ENCODE measurements at places on chromosomes 5 and 9. TPM values are rescaled to one million over a fixed set of nuclear protein-coding genes. Genes with fewer than 3 reads are reported as not detected.
A peak's percentile ranks its signal among the peaks of the same experiment; 100 is the strongest.

The CCNJL gene
- total RNA-seq: 0.59 TPM

The ADGRD2 gene
- not detected for total RNA-seq

The FCHSD1 gene
- total RNA-seq: 0.77 TPM

The PCDHB10 gene
- not detected for total RNA-seq

The SPINK5 gene
- not detected for total RNA-seq

The PCDHGA10 gene
- 2.6 TPM for total RNA-seq

The C9orf50 gene
- total RNA-seq: not detected

GRCh38 chr5:61229416-61229815 lies 67.1 kb upstream of the SMIM15 start:
- no peak overlapping the region for H3K4me3 ChIP-seq
- H3K27ac ChIP-seq: no peak overlapping the region
- H3K36me3 ChIP-seq: no peaks in the 10 kb centered on the region
- DNase-seq: peak; percentile 58
- no peaks in the 10 kb centered on the region for H3K27me3 ChIP-seq
- no peaks in the 10 kb centered on the region for H3K4me1 ChIP-seq

- no peaks in the 10 kb centered on the region for H3K4me1 ChIP-seq
- no peaks in the 10 kb centered on the region for H3K27me3 ChIP-seq
- no peaks in the 10 kb centered on the region for H3K36me3 ChIP-seq
- DNase-seq: no peak
Measured at GRCh38 chr5:15577831-15578230, 77.9 kb downstream of the FBXL7 start.

- H3K4me3 ChIP-seq: peak overlapping the region; percentile 95
- H3K4me1 ChIP-seq: no peaks in the 10 kb centered on the region
- H3K27me3 ChIP-seq: no peaks in the 10 kb centered on the region
- peak; percentile 53 for DNase-seq
Measured at GRCh38 chr9:124769549-124770358, 1.4 kb downstream of the NR6A1 start.

DNA sequence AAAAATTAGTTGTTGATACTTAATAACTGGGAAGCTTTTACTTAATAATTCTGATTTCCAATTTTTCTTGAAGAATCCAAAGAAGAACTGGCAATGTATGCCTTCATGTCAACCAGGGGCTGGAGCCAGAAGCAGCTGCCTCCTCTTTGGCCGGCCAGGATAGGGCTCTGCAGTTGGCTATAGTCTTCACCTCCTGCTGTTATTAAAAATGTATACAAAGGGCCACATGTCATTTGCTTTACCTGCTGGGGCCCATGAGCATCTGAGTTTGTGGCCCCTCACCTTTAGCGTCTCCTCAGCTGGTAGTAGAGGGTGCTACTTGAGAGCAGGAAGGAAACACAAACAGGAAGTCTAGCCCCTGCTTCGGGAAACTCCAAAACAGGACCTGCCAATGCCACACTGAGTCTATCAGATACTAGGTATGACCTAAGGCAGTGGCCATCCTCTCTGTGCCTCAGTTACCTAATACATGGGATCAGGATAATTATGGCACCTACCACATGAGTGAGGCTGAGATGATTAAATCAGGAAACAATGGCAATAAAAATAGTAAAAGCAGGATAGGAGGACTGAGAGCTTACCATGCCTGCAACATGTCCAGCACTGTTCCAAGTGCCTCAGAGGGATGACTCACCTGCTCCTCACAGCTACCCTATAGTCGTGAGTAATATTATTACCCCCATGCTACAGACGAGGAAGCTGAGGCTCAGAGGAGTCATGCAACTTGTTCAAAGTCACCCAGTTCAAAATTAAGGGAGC lies 21.3 kb downstream of the CCDC69 start:
- no peak overlapping the region for H3K4me3 ChIP-seq
- H3K36me3 ChIP-seq: no peaks in the 10 kb centered on the region
- H3K27me3 ChIP-seq: no peaks in the 10 kb centered on the region
- no peak overlapping the region for H3K27ac ChIP-seq

GRCh38 chr9:32587901-32588300 lies 14.9 kb upstream of the NDUFB6 start:
- no peaks in the 10 kb centered on the region for H3K27me3 ChIP-seq
- H3K27ac ChIP-seq: no peak overlapping the region
- no peak overlapping the region for H3K4me3 ChIP-seq
- H3K36me3 ChIP-seq: no peaks in the 10 kb centered on the region

- H3K4me3 ChIP-seq: no peak overlapping the region
- H3K27me3 ChIP-seq: no peaks in the 10 kb centered on the region
- no peaks in the 10 kb centered on the region for H3K36me3 ChIP-seq
- H3K4me1 ChIP-seq: no peaks in the 10 kb centered on the region
- H3K27ac ChIP-seq: no peak overlapping the region
- no peak for DNase-seq
Measured at GRCh38 chr9:114266969-114267368, 55.9 kb upstream of the ORM1 start.

- H3K4me3 ChIP-seq: no peak overlapping the region
- H3K4me1 ChIP-seq: peaks cover 3% of the 10 kb centered on the region
Measured at GRCh38 chr5:9411142-9411541, 134.7 kb downstream of the SEMA5A start.

- no peaks in the 10 kb centered on the region for H3K27me3 ChIP-seq
- no peaks in the 10 kb centered on the region for H3K36me3 ChIP-seq
- no peaks in the 10 kb centered on the region for H3K4me1 ChIP-seq
Measured at GRCh38 chr9:137353223-137354152, 51.4 kb upstream of the NRARP start.

- no peak overlapping the region for H3K27ac ChIP-seq
- no peaks in the 10 kb centered on the region for H3K4me1 ChIP-seq
- H3K27me3 ChIP-seq: no peaks in the 10 kb centered on the region
- no peak for DNase-seq
- H3K36me3 ChIP-seq: no peaks in the 10 kb centered on the region
Measured at GRCh38 chr5:167934551-167934971, 356.9 kb upstream of the WWC1 start.

- DNase-seq: no peak
- H3K4me1 ChIP-seq: no peaks in the 10 kb centered on the region
- no peaks in the 10 kb centered on the region for H3K27me3 ChIP-seq
- no peak overlapping the region for H3K4me3 ChIP-seq
Measured at GRCh38 chr9:97534961-97535594, 33.6 kb downstream of the TMOD1 start.

DNA sequence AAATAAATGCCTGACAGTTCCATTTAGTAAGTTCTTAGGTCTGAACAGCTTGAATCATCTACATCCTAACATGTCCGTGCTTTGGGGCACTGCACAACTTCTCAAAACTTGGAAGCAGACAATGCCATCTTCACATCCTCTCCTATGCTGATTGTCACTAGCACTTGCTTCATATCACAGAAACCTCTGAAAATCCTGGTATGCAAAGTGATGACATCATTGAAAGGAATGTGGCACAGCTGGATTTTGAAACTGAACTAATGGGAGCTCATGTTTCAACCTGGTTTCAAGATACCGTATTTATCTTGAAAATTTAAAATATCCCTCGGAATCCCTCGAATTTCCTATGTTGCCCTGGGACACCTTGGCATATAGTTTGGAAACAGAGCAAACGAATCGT lies 490.2 kb upstream of the DAP start:
- no peak overlapping the region for H3K4me3 ChIP-seq
- no peak for DNase-seq
- H3K27me3 ChIP-seq: no peaks in the 10 kb centered on the region
- no peaks in the 10 kb centered on the region for H3K4me1 ChIP-seq
- no peak overlapping the region for H3K27ac ChIP-seq

- H3K4me1 ChIP-seq: no peaks in the 10 kb centered on the region
- H3K27ac ChIP-seq: no peak overlapping the region
- DNase-seq: no peak
- no peaks in the 10 kb centered on the region for H3K27me3 ChIP-seq
- no peak overlapping the region for H3K4me3 ChIP-seq
- H3K36me3 ChIP-seq: no peaks in the 10 kb centered on the region
Measured at GRCh38 chr5:143938230-143938629, 126.3 kb downstream of the HMHB1 start.

- peak overlapping the region; percentile 77 for H3K27ac ChIP-seq
- H3K27me3 ChIP-seq: no peaks in the 10 kb centered on the region
- DNase-seq: no peak
- H3K4me1 ChIP-seq: peaks cover 18% of the 10 kb centered on the region
- no peak overlapping the region for H3K4me3 ChIP-seq
Measured at GRCh38 chr9:73037613-73038012, 84.8 kb upstream of the ALDH1A1 start.

DNA sequence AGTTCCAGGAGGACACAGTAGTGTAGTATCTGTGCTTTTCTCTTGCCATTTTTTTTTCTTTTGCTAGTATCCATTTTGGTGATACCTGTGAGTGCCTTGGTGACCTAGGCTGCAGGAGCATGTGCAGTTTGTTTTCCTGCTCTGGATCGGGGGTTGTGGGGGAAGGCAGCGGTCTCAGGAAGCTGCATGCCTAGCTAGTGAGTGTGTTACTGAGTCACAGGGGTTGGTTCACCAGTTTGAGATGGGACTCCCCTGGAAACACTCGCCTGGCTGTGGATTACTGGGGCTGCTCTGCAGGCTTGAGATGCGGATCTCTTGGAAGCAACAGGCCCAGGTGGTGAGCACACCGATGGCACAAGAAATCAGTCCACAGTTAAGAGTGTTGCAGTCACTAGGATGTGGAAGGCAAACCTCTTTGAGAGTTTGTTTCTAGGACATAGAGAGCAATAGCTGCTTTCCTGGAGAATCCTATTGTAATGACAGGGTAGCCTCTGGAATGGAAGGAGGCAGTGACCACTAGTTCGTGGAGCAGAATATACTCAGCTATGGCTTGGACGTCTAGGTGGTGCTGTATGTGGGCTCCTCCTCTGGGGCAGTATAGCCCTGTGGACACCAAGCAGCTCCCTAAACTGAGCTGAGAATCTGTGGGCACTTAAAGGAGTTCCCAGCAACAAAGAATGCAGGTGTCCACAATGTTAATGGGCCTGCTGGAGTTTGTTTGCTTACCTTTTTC lies 20.0 kb upstream of the SPATA31E1 start:
- no peaks in the 10 kb centered on the region for H3K27me3 ChIP-seq
- no peak overlapping the region for H3K4me3 ChIP-seq
- no peaks in the 10 kb centered on the region for H3K36me3 ChIP-seq
- DNase-seq: no peak
- no peaks in the 10 kb centered on the region for H3K4me1 ChIP-seq

DNA sequence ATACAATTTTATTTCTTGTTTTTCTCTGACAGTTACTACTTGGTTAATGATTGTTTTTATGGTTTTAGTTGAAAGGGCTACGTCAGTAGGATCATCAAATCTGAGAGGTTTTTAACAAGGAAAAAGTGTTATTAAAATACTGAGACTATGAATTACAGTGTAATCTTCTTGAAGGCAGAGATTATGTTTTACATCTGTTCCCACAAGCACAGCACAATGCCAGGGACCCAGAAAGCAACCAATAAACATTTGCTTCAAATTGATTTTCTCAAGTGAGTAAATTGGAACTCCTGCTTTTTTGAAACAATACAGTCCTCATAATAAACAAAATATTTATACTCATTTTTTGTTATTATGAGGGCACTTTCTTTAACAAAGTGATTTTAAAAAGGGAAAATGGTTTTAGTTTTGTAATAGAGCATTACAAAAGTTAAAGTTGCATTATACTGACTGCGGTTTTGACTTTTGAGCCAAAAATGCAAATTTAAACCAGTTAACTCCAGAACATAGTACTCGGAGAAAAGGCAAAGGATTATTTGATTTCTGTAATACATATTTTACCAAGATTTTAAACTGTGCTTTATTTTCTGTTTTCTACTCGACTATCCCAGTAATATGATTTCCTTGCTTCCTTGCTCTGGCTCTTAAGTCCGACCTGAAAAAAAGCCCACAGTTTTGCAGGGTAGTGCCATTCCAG lies 176.9 kb downstream of the GDNF start:
- no peak for DNase-seq
- H3K27me3 ChIP-seq: no peaks in the 10 kb centered on the region
- H3K36me3 ChIP-seq: no peaks in the 10 kb centered on the region
- no peak overlapping the region for H3K27ac ChIP-seq
- H3K4me1 ChIP-seq: no peaks in the 10 kb centered on the region
- no peak overlapping the region for H3K4me3 ChIP-seq

GRCh38 chr9:92962846-92963245 lies 15.5 kb downstream of the FGD3 start:
- no peak overlapping the region for H3K27ac ChIP-seq
- no peak overlapping the region for H3K4me3 ChIP-seq
- no peaks in the 10 kb centered on the region for H3K36me3 ChIP-seq

DNA sequence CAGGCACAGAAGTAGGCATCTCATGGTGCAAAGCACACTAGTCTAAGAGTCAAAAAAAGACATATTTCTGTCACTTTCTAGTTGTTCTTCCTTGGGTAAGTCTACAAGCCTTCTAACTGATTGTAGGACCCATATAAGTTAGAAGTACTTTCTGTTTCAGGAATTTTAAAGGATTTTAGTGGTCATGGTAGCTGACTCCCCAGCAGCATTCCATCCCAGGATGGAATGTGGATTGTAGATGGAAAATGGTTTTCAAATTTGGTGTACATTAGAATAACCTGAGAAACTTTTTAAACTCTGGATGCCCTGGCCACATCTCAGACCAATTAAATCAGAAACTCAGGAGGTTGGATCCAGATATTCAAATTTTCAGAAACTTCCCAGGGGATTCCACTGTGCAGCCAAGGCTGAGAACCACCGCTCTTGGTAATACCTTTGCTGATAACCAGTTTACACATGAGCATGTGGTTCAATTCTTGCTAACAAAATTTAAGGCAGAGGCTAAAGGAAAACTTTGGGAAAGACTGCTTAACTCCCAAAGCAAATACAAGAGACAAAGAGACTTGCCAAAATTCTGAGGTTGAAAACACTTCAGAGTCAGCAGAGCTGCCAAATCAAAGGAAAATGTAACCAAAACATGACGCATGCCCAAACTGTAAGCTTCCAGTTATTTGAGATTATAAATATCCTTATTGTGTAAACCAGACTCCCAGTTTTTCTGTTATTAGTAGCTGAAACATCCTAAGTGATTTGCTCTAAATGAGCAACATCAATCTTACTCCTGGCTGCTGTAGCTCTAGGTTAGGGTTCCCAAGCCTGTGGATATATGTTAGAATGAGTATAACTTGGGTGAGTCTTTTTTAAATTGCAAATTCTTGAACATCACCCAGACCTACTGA lies 145.4 kb upstream of the MTAP start:
- no peak for DNase-seq
- no peaks in the 10 kb centered on the region for H3K36me3 ChIP-seq
- no peak overlapping the region for H3K4me3 ChIP-seq
- H3K4me1 ChIP-seq: no peaks in the 10 kb centered on the region

GRCh38 chr5:110823571-110823970 lies 84.8 kb downstream of the SLC25A46 start:
- H3K27ac ChIP-seq: no peak overlapping the region
- H3K4me1 ChIP-seq: no peaks in the 10 kb centered on the region
- no peaks in the 10 kb centered on the region for H3K36me3 ChIP-seq
- H3K27me3 ChIP-seq: no peaks in the 10 kb centered on the region

DNA sequence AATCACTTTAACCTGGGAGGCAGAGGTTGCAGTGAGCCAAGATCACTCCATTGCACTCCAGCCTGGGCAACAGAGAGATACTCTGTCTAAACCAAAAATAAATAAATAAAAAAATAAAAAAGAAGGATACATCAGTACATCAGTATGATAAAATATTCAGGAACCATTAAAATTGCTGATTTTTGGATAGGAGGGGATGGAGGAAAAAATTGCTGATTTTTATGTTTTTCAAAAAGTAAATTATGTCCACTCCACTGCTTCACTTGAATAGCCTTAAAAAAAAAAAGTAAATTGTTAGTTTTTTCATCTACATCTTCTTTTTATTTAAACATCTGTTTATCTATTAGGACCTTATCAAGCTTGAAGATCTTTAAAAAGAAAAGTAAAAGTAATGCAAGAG lies 7.4 kb upstream of the GAPVD1 start:
- no peak for DNase-seq
- H3K27ac ChIP-seq: no peak overlapping the region
- no peaks in the 10 kb centered on the region for H3K36me3 ChIP-seq
- H3K27me3 ChIP-seq: no peaks in the 10 kb centered on the region

Measured in right lobe of liver (tissue), 6 donors.